Activated T-cell treated with anti-CD3 and anti-CD28 coated beads, Interleukin-2, amount 50 U/mL, for 4 hours (primary cell): ENCODE measurements at places on chromosomes 2 and 18. TPM values are rescaled to one million over a fixed set of nuclear protein-coding genes. Genes with fewer than 3 reads are reported as not detected.

DNA sequence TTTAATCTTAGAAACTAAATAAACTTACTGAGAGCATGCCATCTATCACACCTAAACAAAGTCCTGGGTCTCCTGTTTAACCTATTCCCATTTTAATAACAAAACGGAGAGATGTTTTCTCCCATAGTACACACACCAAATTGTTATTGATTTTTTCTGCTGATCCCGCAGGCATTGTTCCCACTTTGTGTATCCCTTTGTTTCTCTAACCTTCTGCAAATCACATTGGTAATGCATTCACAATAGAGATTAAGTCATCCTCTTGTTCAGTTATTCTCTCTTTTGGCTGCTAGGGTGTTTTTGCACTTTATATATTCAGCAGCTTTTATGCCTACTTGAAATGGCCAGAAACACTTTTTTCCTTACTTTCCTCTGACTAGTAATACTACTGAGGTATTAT lies 1071.9 kb upstream of the CDH2 start:
- no peak for DNase-seq

DNA sequence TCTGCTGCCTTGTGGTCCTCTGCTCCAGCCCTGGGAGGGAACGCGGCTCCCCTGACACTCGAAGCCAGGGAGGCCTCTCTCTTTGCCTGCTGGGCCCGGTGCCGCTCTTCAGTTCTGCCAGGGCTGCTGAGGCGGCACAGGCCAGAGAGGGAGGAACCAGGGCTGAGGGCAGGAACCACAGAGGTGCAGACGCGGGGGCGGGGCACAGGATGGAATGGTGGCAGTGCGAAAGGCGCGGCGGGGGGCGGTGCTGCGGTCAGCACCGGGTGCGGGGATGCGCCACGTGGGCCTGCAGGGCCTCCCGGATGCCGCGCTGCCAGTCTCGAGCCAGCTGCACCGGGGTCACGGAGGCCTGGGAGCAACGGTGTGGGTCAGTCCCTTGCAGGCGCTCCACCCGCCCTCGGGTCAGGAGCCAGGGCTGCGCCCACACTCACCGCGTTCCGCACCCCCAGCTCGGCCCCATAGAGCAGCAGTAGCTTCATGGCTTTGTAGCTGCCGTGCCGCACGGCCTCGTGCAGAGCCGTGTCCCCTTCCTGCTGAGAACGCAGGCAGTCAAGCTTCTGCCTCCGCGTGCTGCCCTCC lies 4.4 kb downstream of the ANKRD23 start:
- DNase-seq: peak; percentile 69

DNA sequence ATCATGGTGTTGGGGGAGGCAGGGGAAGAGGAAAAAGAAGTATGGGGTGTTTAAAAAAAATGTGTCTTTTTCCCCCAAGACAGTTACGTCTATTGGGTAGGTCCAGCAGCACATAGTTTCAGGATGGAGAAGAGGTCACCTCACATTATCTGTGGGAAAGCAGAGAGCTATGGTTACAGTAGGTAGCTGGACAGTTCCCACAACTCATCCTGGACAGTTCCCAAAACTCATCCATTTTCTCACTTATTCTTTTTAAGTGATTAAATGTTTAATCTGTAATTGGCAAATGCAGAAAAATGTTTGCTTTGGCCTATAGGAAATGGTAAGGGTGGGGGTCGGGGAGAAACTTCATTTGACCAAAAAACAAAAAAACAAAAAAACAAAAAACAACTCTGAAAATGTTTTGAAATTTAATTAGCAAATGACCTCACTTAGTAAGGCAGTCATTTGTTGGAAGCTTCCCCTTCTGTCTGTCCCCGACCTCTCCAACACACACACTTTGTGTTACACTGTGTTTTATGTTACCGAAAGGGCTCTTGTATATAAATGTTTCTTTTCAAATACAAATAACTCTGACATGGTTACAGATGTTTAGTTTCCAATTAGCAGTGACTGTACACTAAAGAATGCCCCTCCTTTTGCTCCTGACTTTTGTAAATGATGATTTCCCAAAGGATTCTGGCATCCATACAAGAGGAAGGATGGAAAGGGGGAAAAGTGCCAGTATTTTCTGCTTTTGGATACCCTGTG lies 173.3 kb upstream of the ZFP36L2 start:
- no peak for DNase-seq

GRCh38 chr18:48833701-48834412 lies 116.9 kb downstream of the SMAD7 start:
- peak; percentile 38 for DNase-seq

GRCh38 chr2:134718817-134719814 lies at the start of gene TMEM163:
Gene TMEM163, minus strand, starts transcription at chr2:134719000.
- no peak for DNase-seq

DNA sequence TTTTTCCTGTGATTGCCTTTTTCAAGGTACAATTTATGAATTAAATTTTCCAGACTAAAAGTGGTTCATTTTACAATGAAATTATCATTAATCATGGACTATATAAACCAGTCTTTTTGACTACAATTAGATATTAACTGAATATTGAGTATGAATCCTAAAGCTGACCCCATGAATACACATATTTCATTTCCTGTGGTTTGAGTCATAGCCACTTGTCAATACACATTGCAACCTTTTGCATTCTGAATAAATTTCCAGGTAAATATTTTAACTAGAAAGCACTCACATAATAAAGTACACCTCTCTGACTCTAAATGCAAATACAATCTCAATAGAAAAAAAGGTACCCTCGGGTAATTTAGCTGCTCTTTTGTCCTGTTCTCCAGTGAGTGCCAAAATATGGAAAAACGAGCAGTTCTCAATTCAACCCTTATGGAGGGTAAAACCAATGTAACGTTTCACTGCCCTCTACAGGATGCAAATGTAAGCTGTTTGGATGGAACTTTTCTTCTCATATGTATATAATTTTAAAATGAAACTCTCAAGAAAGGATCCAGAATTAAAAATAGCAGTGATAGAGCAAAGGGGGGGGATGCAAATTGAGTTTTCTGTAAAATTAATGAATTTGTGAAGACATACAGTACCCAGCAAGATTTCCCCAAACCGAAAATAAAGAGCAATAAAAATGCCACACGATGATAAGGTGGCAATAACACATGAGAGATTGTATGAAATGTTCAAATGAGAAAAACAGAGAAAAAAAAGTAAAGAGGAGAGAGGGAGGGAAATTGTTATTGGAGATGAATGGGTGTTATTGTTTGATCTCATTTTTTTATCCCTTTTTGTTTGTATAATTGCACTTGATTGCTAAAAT lies 1795.7 kb upstream of the PIK3C3 start:
- no peak for DNase-seq

DNA sequence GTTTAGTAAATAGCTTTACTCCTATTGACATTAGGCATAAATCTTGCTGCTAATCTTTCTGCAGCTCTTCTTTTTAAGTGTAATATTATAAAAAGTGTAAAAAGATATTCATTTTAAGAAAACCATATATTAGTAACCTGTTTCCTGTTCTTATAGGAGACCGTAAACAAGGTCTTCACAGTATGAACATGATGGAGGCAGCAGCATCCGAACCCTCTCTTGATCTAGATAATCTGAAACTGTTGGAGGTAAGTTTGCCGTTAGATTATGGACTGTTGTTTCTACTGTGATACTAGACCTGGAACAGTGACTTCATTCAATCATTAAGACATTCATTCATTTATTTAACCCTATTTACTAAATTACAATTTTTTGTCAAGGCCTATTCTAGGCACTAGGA lies 120.0 kb upstream of the FAM117B start:
- no peak for DNase-seq

DNA sequence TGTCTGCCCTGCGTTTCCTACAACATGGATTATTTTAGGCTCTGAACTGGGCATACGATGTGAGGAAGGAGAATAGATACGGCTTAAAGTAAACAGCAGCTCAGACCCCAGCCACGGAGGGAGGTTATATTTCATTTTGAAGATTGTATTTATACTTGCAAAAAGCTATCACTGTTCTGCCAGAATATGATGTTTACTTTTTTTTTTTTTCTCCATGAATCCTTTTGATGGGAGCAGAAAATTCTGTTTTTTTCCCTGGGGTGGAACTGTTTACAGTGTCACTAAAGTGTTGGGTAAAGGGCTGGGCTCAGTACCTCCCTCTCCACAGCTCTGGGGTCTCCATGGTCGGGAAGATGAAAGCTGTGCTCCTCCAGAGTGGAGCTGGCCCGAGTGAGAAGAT lies 13.1 kb downstream of the PCARE start:
- DNase-seq: no peak

- no peak for DNase-seq
These were observed 27.0 kb upstream of the DPYSL5 start for GRCh38 chr2:26820932-26821331.

GRCh38 chr18:72674710-72675109 lies 130.6 kb upstream of the CBLN2 start:
- DNase-seq: no peak

GRCh38 chr2:132632000-132632649 lies 37.9 kb downstream of the LYPD1 start:
- DNase-seq: no peak

IL36A gene
- total RNA-seq: not detected

LIMS3 gene
- 0.16 TPM for total RNA-seq

RFTN2 gene
- total RNA-seq: not detected

SPHKAP gene
- total RNA-seq: not detected

CNNM4 gene
- total RNA-seq: 6.4 TPM

SLC39A10 gene
- 17.8 TPM for total RNA-seq

PLB1 gene
- total RNA-seq: 0.10 TPM
